Nephron progenitor cell (in vitro differentiated cells): ENCODE measurements at places on chromosomes 4 and X.
A peak's percentile ranks its signal among the peaks of the same experiment; 100 is the strongest.

- no peak for DNase-seq
These were observed 12.2 kb upstream of the EXOSC9 start for GRCh38 chr4:121788896-121789295.

DNA sequence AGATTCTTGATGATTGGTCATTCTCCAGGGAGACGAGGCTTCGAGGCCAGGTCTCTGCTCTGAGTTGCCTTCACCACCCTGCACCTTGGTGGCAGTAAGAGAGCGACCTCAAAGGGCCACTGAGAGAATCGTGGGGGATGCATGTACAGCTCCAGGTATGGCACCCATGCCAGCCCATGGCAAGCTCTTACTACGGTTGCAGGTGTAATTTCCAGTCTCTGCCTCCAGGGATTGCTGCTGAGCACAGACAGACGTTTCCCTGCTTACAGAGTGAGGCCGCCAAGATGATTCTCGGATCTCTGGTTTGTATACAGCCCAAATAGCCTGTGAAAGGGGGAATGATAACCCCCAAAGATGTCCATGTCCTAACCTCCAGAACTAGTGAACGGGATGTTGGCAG, 16.3 kb upstream of the DRD5 start:
- peak; percentile 25 for DNase-seq

DNA sequence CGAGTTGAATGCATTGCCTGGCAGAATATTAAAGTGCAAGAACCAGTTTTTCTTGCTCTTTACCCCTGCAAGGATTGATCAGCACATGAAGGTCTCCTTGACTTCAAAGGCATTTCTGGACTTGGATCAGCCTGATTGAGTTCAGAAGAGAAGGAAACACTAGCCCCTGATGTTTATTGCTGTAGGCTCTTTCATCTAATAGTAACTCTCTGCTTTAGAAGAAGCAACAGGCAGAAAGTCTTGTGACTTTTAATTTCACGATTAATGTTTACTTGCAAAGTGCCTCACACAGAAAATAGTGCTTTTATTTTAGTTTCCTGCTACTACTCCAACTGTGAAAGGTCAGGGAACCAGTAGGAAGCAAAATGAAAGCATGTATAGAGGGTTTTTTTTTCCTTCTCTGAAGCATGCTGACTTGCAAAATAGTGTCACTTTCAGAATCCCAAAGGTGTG, 69.1 kb downstream of the PCDH7 start:
- no peak for DNase-seq

DNA sequence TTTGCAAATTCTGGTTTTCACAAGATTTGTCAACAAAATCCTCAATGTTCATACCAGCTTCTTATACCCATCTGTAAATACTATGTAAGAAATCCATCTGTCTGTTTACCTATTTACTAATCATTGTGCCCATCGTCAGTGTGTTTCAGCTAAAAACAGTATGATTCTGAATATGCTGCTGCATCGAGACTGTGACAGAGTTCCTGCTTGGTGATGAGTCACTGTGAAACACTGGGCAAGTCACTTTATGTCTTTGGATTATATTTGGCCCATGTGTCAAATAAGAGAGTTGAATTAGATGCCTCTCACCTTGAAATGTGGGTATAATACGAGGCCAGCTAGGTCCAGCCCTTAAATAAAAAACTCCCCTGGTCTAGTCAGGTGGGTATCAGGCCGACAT, 79.3 kb downstream of the CBLL2 start:
- no peak for DNase-seq

- no peak for DNase-seq
These were observed 75.0 kb upstream of the SORBS2 start for GRCh38 chr4:185886832-185887524.

DNA sequence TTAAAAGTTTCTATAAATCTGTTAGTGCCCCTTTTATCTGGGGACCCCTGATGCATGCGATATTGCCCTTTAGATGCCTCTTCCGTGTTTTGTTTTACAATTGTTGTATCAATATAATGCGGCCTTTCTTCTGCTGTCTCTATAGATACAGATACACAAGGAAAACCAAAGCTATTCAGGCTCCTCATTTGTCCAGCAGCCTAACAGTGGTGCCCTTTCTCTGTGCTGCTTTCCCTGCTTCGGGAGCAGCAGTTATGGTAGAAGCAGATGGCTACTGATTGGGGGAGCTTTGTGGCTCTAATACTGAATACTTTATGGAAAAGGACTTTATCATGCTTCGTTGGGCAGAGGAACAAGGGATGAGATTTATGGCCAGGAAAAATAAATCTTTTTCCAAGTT, 10.6 kb upstream of the PRDM8 start:
- DNase-seq, result no peak

DNA sequence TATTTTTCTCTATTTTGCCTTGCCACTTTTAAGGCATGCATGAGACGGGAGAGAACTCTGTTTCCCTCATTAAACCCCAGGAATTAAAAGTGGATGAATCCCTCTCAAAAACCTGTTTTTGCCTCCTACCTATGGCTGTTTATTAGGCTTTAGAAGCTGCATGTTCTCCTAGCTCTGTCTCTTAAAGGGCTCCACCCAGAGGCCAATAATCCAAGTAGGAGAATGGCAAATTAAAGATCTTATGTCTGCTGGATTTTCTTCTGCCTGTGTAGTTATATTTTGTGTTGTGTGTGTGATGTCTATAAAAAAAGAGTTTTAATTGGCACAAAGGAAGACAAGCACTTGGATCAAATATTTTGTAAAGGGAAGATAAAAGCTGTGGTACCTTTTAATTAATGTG, 32.4 kb downstream of the MAGEC1 start:
- no peak for DNase-seq

- no peak for DNase-seq
These were observed 4.1 kb downstream of the OPHN1 start for GRCh38 chrX:68429216-68429615.

DNA sequence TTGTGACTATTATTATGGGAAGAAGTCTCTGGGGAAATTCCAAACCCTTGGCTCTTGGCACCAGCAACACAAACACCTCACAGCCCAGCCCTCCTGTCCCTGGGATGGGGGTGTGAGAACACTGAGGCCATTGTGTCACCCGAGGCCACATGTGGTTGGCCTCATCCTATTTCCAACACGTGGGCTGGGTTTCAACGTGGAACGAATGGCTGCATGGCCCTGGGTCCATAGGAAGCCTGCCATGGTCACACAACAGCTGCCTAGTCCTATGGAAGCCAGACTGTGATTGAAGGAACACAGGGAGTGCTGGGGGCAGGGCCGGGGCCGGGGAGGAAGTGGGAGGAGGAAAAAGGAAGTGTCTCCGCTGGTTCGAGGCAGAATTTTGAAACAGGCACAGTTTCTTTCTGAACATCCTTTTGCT, 10.0 kb downstream of the CLCN4 start:
- no peak for DNase-seq

GRCh38 chr4:183214912-183215488, 105.1 kb downstream of the CLDN22 start:
- no peak for DNase-seq

DNA sequence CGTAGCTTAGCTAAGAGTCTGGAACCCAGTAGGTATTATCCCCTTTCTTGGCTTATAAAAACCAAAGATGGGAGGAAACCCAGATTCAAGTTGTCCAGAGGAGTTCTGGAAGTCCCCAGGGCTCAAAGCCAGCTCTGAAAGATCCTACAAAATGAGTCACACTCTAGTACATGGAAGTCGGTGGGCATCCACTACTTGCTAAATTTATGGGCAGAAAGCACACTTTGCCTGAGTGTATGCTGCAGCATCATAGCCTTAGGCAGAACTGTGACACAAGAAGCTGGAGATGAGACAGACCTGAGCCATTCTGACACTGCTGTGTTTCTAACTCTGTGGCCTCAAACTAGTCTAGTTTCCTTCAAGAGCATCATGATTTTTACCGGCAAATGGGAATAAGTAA, 429.3 kb downstream of the AFF2 start:
- no peak for DNase-seq

- peak; percentile 86 for DNase-seq
These were observed 3.1 kb upstream of the SFRP2 start for GRCh38 chr4:153791746-153792617.

- DNase-seq, result no peak
These were observed 34.9 kb upstream of the FHDC1 start for GRCh38 chr4:152901205-152901604.

DNA sequence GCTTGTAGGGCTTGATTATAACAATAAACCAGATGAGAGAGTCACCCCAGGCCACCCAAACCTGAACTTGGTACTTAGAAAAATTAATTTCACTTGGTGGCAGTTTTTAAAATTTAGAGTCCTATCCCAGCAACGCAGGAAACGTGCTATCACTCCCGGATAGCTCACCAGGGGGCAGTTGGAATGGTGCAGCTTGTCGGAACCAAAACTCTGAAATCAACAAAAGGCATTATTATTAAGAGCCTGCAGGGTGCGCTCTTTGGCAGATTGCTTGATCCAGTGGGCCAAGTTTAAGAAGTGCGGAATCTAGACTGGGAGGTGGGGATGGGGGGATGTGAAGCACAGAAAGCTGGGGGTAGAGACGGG, 2.4 kb downstream of the FRAS1 start:
- peak; percentile 62 for DNase-seq

DNA sequence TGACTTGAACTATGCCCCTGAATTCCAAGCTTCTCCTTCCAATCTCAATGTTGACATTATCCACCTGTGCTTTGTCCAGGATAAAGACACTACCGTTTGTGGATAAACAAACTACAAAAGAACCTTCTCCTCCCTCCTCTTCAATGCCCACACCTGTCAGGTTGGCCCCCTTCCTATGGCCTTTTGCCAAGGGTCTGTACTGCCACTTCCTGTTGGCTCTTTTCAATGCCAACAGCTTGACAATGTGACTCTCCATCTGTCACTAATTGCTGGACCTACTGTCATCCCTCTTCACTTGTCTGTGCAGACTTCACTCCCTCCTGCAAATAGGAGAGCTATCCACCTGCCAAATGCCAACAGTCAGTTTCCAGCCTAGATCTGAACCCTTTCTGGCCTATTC, 35.8 kb upstream of the MID1 start:
- no peak for DNase-seq

DNA sequence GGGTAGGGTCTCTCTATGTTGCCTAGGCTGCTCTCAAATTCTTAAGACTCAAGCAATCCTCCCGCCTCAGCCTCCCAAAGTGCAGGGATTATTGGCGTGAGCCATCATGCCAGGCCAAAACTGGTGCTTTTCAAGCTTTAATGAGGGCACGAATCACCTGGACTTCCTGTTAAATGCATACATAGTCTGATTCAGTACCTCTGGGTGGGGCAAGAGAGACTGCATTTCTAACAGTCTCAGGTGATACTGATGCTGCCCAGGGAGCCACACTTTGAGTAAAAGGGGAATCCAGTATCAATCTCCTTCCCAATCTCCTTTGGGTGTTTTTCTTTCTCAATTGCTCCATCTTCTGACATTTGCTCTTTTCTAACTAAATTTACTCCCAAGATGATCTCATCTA, 96.5 kb downstream of the SH3RF1 start:
- no peak for DNase-seq

GRCh38 chrX:24025741-24026403, 1.1 kb downstream of the KLHL15 start:
- no peak for DNase-seq

GRCh38 chrX:20397587-20397986, 130.9 kb upstream of the RPS6KA3 start:
- no peak for DNase-seq
